Hippocampal formation (tissue), 2 donors: ENCODE measurements at places on chromosomes 16 and 17.
A peak's percentile ranks its signal among the peaks of the same experiment; 100 is the strongest.

DNA sequence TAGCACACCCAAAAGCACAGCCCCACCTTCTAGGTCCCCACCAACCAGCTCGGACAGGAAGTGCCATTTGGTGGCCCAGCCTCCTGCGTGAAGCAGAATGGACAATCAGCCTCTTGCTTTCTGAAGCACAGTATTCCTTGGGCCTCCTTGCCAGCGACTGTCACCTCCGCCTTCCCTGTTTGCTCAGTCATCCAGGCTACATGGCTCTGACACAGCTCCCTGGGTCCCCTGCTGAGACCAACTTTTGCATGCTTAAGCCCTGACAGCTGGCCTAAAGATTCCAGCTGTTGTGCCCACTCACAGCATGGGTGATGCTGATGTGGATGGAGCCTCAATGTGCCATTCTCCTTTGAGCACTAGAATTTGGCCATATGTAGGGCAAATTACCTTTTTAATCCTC lies 4.5 kb upstream of the CACNG5 start:
- DNase-seq: no peak

GRCh38 chr17:20066253-20066652 lies 57.1 kb downstream of the SPECC1 start:
- no peak for DNase-seq

GRCh38 chr17:12227547-12227946 lies 206.9 kb downstream of the MAP2K4 start:
- DNase-seq: no peak

GRCh38 chr17:65753348-65753747 lies 191.9 kb upstream of the AXIN2 start:
- no peak for DNase-seq

DNA sequence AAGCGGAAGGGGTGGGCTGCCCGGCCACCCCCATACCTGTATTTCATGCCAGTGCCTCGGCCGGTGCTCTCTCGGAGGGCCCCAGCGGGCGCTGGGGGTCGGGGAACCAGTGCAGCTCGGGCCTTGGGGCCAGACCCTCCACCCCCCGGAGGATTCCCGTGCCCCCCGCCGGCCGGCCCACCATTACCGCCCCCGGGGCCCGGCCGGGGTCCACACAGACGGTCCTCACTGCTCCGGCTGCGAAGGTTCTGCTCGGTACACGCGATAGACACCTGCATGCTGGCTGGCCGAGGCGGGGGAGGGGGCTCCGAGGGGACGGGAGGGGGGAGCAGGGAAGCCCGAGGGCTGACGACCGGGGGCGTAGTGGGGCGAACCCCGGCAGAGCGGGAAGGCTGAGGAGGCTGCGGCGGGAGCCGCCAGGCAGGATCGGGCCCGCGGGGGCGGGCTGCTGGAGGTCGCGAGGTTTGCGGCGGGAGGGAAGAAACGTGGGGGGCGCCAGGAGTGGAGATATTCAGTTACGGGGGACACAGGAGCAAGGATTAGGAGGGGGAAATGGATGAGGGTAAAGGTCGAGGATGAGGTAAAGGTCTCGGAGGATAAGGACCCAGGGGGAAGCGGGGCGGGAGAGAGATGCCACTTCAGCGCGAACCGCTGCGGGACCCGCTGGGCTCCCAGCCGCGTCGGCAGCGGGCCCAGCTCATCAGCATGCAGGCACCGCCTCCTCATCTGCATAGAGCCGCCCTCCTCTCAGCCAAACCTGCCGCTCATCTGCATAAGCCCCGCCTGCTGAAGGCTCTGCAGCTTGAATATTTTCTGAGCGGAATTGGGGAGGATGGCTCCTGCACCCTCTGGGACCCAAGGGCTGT lies at the start of gene KCNAB3:
TSS of gene KCNAB3 (minus strand) at position 699 of the 866 bp plus-strand sequence. CDS start at position 278, 421 bp downstream.
- peak; percentile 10 for DNase-seq

DNA sequence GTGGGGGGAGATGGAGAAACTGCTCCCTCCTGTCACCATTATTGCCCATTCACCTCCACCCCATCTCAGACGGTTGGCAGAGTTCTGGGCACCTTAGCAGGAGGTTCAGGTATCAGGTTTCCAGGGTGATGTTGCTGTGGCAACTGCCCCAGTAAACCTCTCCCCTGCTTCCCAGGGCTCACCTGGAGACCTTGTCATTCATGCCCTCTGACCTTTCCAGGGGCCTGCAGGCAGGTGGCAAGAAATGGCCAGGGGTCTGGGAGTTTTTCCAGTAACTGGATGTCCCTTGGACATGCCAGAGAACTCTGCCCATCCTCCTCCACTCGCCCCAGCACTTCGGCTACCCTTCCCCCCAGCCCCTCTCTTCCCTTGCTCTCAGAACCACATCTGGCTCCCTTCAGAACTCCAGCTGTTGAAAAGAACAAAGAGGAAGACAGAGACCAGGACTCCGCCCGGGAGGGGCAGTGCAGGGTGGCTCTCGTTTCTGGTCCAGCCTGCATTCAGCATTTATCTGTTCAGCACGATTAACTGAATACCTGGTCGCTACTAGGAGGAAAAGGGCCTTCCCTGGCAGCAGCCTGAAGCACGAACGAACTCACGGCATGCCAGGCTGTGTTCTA lies 8.5 kb downstream of the MLLT6 start:
- no peak for DNase-seq

DNA sequence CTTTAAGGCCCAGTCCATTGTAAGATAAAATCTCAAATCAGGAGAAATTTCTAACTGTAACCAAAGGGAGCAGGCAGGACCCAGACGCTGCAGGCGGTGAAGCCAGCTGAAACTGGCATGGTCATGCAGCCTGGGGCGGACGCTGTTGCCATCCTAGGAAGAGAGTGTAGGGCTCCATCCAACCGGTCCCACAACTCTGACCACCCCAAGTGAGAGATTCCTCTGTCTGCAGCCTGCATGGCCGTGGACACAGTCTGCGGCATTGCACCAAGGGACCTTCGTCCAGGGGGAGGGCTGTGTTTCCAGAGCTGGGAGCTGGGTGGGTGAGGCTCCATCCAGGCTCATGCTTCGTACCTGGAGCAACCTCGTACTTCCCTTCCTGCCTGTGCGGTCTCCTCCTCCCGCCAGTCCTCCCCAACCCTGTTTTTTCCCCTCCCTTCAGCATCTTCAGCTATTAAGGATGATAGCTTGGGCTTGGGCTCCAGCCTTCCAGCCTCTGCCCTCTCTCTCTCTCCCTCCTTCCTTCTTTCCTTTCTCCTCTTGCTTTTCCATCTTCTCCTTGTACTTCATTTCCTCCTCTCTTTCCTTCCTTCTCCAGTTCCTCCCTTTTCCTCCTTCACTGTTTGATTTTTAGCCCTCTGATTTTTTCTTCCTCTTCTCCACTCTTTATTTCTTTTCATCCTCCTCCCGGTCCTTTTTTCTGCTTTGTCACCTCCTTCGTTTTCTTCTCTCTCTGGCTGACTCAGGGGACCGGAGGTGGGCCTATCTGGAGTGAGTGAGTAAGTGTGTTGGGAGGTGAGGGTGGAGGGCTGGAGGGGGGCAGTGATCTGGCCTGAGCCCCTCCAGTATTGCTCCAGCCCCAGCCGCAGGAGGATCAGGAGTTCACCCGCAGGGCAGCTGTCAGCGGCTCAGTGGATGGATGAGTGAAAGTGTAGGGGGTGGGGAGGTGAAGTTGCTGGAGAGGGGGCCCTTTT lies 17.0 kb upstream of the LHX1 start:
- no peak for DNase-seq
